ENCODE measurements at places on chromosomes 11 and 22.

DNA sequence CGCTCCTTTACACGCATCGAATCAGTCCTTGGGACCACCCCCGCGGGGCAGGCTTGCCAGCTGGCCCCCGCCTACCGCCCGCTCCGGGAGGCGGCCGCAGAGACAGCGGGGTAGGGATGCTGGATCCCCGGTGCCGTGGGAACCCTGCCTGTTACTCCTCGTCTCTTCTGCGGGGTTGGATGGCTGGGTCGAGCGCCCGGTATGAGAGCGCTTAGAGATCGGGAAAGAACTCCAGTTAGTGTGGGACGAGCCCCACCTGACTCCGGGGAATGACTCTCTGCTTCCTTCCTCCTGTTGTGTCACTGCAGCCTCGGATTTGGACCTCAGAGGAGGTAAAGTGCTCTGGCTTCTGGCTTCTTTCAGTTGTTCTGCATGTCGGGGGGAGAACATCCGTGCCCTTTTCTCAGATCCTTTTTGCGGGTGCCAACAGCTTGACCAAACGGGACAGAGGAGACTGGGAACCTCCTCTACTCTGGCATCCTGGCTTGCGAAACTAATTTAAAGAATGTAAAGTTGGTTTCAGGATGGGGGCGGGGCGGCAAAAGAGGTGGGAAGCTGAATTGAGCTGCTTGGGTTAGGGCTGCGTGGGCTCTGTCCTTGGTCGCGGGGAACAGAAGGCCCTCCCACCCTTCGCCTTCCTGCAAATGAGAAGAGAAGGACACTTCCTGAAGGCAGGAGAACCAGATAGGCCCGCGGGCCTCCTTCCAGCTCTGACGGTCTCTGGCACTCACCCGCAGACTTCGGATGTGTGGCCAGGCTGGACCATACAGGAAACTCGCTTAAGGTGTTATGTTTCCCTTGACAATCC, 938 bp downstream of the LAYN start:
- peak; percentile 90 for DNase-seq

- DNase-seq: no peak
Measured at GRCh38 chr22:47194476-47195155, 432.2 kb downstream of the TBC1D22A start.

DNA sequence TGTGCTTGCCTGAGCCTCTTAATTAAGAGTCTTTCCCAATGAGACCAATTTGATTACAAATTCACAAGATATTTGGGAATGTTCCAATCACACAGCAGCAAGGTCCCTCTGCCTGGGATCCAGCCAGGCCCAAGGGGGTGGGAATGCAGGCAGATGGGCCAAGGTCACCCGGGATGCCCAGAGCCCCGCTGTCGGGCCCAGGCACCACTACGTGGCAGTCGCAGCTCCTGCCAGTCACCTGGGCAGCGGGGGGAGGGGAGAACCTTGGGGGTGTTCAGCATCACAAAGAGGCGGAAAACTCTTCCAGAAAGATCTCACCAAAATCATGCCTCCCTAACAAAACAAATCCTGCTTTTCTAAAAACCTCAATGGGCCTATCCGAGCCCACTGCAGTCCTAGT, 30.9 kb downstream of the PPM1F start:
- DNase-seq: no peak

- no peak for DNase-seq
Measured at GRCh38 chr22:22086501-22087158, 104.0 kb upstream of the TOP3B start.

DNA sequence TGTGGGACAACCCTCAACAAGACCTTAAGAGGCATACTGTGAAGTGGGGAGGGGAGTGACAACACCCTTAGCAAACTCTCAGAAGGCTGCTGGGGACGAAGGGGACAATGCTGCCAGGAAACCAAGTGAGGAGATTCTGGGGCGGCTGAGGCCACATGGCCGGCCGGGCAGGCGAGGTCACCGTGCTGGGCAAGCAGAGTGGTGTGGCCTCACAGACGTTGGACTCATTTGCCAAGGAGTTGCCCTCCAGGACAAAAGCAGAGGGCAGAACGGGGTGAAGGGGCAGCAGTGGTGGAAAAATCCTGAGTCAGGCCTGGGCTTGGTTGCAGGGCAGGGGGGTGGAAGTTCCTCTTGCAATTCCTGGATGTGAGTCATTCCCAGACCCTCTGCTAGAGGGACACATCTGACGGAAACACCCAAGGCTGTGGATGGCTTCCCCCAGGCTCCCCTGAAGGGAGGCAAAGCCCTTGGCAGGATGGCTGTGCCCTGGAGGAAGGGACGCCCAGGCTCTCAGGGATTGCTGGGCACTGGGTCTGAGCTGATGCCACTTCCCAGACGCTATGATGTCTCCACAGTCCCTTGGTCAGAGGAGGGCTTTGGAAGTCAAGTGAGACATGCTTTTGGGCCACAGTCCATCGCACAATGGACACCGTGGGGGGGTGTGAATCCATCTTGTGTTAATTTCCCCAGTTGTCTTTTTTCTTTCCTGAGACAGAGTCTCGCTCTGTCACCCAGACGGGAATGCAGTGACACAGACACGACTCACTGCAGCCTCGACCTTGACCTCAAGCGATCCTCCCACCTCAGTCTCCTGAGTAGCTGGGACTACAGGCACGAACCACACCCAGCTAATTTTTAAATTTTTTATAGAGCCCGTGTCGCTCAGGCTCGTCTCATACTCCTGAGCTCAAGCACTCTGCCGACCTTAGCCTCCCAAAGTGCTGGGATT, 16.2 kb upstream of the SHANK3 start:
- peak; percentile 40 for DNase-seq

GRCh38 chr11:115447273-115447864, 56.8 kb downstream of the CADM1 start:
- no peak for DNase-seq

- DNase-seq: no peak
Measured at GRCh38 chr11:125952973-125953372, 7.1 kb downstream of the VSIG10L2 start.

DNA sequence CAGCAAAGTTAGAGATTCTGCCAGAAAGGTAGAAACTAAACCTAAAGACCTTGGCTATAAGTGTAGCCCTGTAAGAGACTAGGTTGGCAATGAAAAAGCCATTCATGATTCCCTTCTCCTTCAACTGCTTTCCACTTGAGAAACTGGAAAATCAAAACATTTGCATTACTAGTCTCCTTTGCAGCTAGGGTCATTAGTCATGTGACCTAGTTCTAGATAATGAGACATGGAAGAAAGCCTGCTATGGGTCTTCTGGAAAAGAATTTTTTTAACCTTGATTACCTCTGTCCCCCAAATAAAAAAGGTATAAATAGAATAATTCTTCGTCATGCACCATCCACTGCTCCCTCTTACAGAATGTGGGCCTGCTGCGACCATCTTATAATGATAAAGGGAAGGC, 80.1 kb downstream of the SOX6 start:
- no peak for DNase-seq

- DNase-seq: no peak
Measured at GRCh38 chr22:39171623-39172264, 19.3 kb upstream of the CBX7 start.

DNA sequence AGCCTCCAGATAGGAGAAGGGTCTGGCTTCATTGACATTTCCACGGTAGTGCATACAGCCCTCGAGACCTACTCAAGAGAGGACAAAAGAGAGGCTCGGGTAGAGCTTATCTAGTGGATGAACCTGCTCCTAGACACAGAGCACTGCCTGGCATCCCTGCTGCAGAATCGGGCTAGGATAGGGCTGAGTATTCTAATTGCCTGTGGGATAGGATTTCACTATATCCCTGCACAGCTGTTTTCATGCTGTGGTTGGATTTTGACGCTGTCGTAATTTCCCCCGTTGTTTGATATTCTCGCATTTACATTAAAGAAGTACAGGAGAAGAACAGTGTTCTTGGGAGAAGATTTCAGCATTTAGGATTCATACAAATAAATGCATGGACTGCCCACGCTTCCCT, 107.8 kb downstream of the KIRREL3 start:
- DNase-seq: no peak

GRCh38 chr11:88535916-88536547, 198.5 kb upstream of the CTSC start:
- peak; percentile 89 for DNase-seq

GRCh38 chr11:74839971-74840370, 91.3 kb downstream of the RNF169 start:
- no peak for DNase-seq

GRCh38 chr11:44758983-44759382, 32.2 kb downstream of the TSPAN18 start:
- DNase-seq: no peak

DNA sequence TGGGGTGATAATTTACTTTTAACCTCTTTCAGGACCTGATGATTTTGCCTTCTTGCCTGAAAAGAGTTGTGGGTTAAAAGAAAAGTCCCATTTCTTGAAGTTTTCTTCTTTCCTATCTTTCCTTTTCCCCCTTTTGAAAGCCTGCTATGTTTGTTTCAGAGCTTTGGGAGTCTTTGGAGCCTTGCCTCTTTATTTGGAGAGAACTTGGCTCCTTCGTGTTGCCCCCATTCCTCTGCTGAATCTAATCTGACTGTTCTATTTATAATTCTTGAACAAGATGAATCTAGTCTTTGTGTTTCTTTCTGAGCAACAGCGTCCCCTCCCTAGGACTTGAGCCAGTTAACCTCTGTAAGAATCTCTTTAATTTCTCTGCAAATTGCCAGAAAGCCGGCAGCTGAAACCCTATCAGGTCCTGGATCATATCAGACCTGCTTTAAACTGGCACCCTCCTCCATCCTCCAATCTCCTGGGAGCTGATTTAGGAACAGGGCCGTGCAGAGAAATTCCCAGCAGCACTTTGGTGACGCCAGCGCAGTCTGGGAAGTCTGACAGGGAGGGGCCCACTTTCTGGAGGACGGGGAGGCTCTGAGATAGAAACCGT, 289.1 kb upstream of the SORL1-AS1 start:
- peak; percentile 31 for DNase-seq

GRCh38 chr11:109309153-109309552, 112.8 kb upstream of the C11orf87 start:
- DNase-seq: peak; percentile 38

GRCh38 chr22:17830043-17830961, 56.0 kb upstream of the BID start:
- DNase-seq: peak; percentile 64

GRCh38 chr11:65530157-65530496, 5.2 kb downstream of the SCYL1 start:
- no peak for DNase-seq
